Activated T-helper 1 cell treated with anti-CD3 and anti-CD28 coated beads, Interleukin-12 subunit alpha, Interleukin-12 subunit beta, Interleukin-2, Interleukin-4 antibody, amounts not matched to agents 30 ng/mL and 10 ng/mL and 1 ng/mL, durations not matched to agents 14 hours and 24 hours and 36 hours (primary cell): ENCODE measurements at places on chromosomes 11 and 22.

DNA sequence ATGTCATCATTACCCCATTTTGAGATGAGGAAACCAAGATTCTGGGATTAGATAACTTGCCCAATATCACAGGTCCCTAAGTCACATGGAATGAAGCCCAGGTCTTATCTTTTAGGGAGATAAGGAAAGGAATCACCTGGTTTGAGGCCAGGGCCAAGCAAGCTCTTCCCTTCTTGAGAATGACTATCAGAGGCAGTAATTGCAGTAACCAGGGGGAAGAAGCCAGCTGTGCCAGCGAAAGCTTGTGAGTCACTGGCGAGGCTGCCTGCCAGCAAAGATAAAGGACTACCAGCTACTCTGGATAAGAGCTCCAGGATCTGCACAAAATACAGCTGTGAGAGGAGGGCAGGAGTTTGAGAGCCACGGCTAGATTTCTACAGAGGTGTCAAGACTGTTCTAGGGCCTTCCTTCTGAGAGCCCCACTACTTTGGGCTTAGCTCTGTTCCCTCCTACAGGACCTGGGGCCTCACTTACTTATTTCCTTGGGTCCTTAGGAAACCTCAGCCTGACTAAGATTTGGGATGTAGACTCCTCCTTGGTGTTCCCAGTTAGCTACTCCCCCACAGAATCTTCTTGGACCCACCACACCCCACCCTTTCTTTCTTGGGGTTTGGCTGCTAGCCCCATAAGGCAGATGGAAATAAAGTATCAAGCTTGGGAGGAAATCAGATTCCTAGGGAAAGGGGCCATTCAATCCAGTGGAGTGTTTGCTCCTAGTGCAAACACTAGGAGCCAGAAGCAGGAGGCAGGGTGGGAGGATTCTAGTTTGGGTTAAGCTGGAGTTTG, 9.7 kb upstream of the CCKBR start:
- no peaks in the 10 kb centered on the region for H3K4me1 ChIP-seq
- no peak overlapping the region for H3K27ac ChIP-seq
- no peak overlapping the region for H3K4me3 ChIP-seq

GRCh38 chr11:103552086-103552485, 442.9 kb downstream of the DYNC2H1 start:
- H3K36me3 ChIP-seq, result no peaks in the 10 kb centered on the region
- H3K27ac ChIP-seq, result no peak overlapping the region
- H3K4me1 ChIP-seq, result no peaks in the 10 kb centered on the region
- no peak for DNase-seq
- peaks cover 4% of the 10 kb centered on the region for H3K27me3 ChIP-seq
- no peak overlapping the region for H3K4me3 ChIP-seq

DNA sequence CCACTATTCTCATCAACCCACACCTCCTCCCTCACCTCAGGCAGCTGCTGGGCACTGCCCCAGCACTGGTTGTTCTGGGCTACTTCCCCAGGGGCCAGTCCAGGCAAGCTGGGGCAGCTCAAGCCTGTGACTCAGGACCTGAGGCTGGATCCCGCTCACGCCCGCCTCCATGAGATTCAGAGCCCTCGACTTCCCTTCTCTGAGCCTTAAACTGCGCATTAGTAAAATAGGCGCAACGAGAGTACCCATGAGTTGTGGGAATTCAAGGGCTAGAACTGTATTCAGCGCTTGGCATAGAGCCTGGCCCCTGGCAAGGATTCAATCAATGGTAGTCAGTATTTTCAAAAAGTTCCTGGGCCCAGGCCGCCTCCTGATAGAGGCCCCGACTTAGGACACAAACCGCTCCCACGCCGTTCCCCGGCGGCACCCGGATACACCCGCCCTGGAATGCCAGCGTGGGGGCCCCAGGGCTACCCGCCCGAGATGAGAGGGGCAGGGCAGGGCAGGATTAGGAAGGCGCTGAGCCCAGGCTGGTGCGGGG, 723 bp upstream of the CD82 start:
- H3K4me1 ChIP-seq, result peaks cover 64% of the 10 kb centered on the region
- H3K27ac ChIP-seq, result peak overlapping the region; percentile 61
- peak overlapping the region; percentile 92 for H3K4me3 ChIP-seq
- no peak for DNase-seq
- peaks cover 22% of the 10 kb centered on the region for H3K36me3 ChIP-seq

GRCh38 chr11:71489311-71490043, 36.5 kb downstream of the NADSYN1 start:
- H3K4me3 ChIP-seq, result peak overlapping the region; percentile 63
- H3K27ac ChIP-seq, result peak overlapping the region; percentile 94
- H3K4me1 ChIP-seq, result peaks cover 31% of the 10 kb centered on the region
- DNase-seq, result peak; percentile 58
- no peaks in the 10 kb centered on the region for H3K27me3 ChIP-seq

DNA sequence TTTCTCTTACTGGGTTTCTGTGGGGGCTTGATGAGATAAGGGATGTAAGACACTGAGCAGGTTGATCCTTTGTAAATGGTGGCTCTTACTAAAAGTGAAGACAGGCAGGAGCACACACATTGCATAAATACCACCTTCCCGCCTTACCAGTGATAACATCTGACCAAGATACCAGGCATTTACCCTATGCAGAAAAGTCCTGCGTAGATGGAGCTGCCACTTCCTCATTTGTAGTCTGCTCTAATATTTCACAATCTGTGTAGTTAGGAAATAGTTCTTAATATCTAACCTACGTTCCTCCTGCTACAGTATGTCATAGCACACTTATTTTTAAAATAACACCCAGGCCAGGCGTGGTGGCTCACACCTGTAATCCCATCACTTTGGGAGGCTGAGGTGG, 23.9 kb upstream of the SWAP70 start:
- DNase-seq, result no peak
- no peak overlapping the region for H3K4me3 ChIP-seq
- H3K36me3 ChIP-seq, result no peaks in the 10 kb centered on the region
- peaks cover 7% of the 10 kb centered on the region for H3K27me3 ChIP-seq

GRCh38 chr11:14021738-14022137, 59.2 kb downstream of the SPON1 start:
- no peak overlapping the region for H3K4me3 ChIP-seq
- no peaks in the 10 kb centered on the region for H3K4me1 ChIP-seq
- DNase-seq, result no peak
- no peaks in the 10 kb centered on the region for H3K36me3 ChIP-seq

DNA sequence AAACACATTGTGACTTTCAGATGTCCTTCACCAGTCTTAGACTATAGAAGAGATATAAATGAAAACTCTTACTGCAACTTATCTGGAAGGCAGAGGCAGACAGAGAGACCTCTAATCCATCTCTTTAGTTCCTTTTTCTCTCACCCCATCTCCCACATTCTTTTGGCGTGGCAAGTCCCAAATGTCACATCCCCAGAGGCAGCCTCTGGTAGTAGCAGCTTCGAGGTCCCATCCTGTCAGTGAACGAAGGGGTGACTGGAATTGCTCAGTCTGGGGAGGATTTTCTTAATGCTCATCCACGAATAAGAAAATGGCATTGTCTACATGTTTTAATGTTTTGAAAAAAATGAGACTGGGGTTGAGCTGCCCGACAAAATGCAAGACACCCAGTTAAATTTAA, 201.4 kb downstream of the GRIA4 start:
- DNase-seq, result no peak
- no peaks in the 10 kb centered on the region for H3K4me1 ChIP-seq
- no peak overlapping the region for H3K27ac ChIP-seq
